AG04449 (cell line): ENCODE measurements at places on chromosomes 3 and 15.

- no peak for DNase-seq
These were observed 474.8 kb upstream of the CNTN4 start for GRCh38 chr3:1623896-1624295.

DNA sequence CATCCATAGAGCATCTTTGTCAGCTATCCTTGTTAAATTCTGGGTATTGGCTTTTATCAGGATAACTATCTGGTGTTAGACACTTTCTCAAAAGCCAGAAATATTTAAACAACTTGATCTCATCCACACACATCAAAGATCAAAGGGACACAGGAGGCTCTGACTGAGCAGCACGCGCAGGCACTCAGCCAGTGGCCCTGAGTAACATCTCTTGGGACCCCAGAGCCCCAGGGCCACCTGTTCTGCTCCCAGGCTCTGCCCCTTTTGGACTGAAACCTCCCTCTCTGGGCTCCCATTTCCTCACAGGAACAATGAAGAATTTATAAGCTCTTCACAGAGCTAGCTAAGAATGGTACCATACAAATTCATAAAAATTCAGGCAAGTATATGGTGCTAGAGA, 16.1 kb downstream of the ATP10A start:
- no peak for DNase-seq

DNA sequence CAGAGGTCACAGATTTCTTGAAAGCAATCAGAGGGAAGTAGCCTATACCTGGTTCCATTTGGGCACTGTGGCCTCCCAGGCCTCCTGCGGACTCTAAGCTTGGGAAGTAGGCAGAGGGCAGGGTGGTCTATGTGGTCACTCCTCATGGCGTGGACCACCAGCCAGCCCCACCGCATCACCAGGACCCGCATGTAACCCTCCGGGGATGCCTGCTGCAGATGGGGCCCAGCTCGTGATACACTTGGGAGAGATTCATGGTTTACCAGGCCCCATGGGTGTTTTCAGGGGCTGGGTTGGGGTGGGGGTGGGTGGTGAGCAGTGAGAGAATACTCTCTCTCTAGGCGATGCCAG, 123.7 kb downstream of the ASB7 start:
- DNase-seq, result no peak

DNA sequence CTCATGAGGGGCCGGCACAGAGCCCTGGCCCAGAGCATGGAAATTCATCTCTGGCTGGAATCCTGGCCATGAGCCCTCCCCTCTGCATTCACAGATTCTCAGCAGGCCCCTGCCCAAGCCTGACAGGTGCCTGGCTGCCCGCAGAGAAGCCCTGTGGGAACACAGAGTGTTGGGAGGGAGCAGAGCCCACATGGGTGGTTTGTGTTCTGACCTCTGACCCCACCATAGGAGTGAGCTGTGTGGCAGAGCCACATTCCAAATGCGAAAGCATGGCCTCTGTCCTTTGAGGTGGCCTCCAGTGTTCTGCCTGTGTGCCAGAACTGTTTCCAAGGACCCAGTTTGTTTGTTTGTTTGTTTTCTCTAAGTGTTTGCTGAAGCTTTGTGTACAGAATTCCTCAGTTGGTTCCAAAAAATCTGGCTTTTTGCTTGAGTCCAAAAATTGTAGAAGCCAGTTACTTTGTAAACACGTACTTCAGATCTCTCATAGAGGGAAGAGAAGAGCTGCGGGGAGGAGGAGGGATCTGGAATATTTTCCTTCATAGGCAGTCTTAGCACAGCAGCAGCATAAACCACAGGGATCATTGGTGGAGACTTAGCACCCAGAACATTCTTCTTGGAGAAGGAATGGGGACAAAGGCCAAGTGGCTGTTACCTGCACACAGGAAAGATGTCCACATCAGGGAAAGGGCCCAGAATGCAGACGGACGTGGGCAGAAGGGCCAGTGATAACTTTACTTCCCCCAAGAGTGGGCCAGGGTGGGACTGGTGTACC, 36.0 kb downstream of the GRAMD2A start:
- DNase-seq, result no peak

GRCh38 chr3:123078101-123078500, 11.3 kb downstream of the PDIA5 start:
- DNase-seq, result no peak

DNA sequence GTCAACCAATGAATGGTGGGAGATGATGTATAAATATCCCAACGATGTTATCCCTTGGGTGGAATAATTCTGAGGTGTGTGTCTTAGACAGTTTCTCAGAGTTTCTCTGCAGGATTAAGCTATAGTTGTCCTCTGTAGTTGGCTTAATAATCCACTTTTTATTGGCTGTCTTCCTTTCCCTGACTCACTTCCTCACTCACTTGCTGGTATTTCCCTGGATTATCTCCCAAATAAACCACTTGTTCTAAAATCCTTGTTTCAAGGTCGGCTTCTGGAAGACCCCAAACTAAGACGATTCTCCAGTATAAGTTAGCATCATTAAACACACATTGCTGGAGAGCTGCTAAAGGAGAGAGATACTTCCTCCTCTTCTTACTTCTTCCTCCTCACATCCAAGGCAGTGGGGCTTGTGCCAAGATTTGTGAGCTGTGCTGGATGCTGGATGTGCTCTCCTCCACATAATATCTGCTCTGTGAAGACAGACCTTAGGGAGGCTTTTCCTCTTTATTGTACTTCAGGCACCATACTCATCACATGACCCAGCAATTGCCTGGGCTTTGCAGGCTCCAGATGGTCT, 22.5 kb upstream of the ROPN1 start:
- no peak for DNase-seq
